Sigmoid colon (tissue), 7 donors: ENCODE measurements at places on chromosomes 4 and X. TPM values are rescaled to one million over a fixed set of nuclear protein-coding genes. Genes with fewer than 3 reads are reported as not detected.

DNA sequence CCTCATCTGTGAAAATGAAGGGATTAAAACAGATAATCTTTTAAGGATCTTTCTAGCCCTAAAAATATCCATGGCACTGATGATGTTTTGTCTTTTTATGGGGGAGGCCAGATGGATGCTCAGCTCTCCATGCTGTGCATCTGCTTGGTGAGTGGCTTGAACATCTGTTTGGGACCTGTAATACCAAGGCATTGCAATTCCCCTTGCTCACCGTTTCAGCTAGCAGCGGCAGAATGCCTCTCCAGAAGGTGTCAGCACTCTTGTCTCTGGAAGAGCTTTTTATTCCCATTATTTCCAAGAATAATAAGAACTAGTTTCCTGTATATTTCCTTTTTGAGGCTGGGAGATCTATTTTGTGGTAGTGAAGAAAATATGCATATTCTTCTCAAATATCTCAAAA lies 151.9 kb upstream of the ANK2 start:
- DNase-seq, result no peak

DNA sequence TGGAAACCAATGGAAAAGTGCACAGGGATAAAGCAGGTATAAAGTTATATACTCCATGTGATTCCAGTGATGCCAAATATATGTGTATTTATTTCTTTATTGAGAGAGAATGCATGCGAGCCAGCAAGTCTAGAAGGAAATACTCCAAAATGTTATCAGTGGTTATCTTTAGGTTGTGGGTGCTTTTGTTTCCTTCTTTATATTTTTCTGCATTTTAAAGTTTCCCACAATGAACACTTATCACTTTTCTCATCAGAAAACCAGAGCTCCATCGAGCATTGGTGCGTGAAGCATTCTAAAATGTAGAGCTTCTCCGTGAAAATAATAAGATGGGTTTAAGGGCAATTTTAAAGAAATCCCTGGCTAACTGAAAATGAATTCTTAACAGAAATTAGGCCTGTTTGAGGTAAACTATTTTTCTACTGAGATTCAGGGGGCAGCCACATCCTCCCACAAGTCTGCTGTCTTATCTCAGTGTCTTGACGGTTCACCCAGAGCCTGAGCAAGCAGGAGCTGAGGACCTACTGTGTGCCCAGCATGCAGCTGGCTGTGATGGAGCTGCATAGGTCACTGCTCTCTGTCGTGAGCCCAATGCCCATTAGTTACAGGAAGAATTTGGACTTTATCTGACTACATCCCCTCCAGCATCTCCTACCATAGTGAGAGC lies 18.7 kb upstream of the CD40LG start:
- no peak for DNase-seq

DNA sequence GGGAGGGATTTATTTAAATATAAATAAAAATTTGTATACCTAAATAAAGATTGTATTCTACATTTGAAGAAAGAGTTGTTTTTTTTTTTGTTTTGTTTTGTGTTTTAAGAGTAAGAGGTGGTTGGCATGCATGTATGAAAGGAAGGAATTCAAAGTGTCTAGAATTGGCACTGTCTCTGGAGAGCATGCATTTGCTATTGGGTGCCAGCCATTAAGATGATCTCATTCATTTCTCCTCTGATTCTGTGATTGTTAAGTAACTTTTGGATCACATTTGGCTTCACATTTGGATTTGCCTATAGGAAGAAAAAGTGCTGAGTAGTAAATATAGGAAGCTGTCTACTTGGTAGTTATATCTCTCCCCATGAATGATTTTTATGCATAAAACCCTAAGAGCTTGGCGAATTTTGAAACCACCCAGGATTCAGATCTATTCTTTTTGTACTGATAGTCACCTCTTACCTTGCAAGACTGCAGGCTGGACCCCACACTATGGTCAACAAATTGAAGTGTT lies 7.8 kb upstream of the BOD1L1 start:
- no peak for DNase-seq

DNA sequence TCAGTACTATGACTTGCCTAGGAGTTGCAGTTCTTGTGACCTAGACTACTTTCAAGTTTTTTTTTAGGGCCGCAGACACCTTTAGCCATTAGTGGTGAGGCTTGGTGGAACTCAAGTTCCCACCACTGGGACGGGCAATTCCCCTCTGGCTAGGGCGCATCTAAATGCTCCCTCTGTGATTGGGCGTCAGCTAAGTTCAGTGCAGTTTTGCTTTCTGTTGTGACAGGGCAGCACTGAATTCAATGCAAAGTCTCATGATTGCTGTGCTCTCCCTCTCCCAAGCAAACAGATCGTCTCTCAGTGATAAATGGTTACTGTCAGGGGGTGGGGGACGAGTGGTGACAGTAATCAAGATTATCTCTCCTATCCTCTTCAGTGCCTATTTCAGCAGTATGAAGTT lies 52.7 kb upstream of the FRMPD3 start:
- DNase-seq, result no peak

GRCh38 chr4:4791299-4792111 lies 68.0 kb upstream of the MSX1 start:
- no peak for DNase-seq

DNA sequence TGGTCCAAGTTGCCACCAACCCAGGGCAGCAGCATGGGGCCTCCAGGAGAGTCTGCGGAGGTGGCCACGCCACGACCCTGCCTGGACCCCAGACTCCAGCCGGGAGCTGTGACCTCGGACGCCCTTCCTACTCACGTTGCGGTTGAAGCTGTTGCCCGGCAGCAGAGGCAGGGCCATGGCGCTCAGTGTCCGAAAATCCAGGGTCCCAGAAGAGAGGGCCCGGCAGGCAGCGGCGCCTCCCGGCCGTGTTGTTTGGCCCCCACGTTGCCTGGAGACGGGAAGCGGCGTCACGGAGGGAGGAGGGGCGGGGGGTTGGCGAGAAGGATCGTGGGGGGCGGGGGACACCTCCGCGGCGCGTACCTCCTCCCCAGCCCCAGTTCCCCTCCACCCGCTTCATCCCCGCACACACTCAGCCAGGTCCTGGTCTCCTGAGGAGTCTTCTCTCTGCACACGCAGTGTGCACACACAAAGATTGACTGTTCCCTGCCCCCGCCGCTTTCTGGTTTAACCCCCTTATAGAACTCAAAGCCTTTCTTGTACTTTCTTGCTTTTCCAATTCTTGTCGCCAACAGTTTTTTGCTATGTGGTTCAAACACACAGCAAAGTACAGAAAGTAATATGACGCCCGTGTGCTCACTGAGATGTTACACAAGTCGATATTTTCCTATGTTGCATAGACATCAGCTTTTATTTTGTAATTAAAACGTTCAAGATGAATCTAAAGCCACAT lies at the start of gene EFHC2:
Gene EFHC2, minus strand, starts transcription at position 261 of the 730 bp plus-strand sequence. Its CDS starts 84 bp downstream, at position 177.
- DNase-seq, result peak; percentile 63

The RIPPLY1 gene
- total RNA-seq, result not detected

DNA sequence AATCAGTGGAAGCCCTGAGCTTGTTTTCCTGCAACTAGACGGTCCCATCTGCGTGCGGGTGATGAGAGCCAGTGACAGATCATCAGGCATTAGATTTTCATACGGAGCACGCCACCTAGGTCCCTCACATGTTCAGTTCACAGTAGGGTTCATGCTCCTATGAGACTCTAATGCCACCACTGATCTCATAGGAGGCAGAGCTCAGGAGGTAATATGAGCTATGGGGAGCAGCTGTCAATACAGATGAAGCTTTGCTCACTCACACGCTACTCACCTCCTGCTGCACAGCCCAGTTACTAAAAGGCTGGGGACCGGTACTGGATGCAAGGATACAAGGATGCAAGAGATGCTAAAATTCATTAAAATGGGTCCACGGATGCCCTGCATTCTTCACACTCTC lies 61.2 kb downstream of the DHRSX start:
- no peak for DNase-seq

GRCh38 chrX:103828529-103828928 lies 3.5 kb downstream of the RAB9B start:
- DNase-seq, result no peak

The EVC2 gene
- 14.7 TPM for total RNA-seq

DNA sequence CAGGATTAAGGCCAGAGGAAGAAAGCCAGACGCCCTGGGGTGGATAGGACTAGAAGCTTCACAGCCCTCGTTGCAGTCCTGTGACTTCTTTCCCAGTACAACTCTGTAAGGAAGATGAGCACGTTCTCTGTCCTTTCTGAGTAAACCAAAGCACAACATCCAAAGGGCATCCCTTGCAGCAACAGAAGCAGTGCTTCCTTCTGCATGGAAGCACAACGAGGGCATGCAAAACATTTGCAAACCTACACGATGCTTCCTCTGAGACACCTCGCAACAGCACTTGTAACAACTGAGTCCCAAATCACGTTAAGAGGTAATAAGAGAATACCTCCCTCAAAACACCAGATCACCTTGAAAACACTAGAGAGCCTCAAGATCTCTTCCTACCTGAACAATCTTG lies 335.7 kb upstream of the RASGEF1B start:
- DNase-seq, result no peak

The MAGEA6 gene
- total RNA-seq, result not detected

DNA sequence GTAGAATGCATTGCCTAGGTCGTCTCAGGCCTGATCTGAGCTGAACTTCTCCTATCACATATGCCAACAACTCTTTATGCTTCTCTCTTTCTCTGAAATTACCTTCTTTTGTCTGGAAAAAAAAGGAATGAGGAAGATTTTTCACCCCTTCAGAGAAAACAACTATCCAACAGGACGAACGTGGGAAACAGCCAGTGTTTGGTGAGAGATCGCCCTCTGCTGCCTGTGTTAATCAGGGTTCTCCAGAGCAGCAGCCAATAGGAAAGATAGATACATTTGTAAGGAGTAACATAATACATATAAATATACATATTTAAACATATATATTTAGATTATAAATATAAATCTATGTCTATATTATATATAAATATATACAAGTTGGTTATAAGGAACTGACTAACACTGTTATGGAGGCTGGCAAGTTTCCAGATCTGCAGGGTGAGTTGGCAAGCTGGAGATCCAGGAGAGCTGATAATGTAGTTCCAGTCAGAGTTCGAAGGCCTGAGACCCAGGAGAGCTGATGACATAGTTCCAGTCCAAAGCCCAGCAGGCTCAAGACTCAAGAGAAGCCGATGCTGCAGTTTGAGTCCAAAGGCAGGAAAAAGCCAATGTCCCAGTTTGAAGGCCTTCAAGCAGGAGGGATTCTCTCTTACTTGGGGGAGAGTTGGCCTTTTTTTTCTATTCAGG lies 13.3 kb downstream of the CETN2 start:
- DNase-seq, result no peak

- DNase-seq, result no peak
Observed at GRCh38 chr4:149211876-149212275, 603.8 kb downstream of the IQCM start.

The PDCL2 gene
- not detected for total RNA-seq

The FAM236D gene
- total RNA-seq, result not detected

GRCh38 chr4:183728223-183729068 lies 69.4 kb downstream of the TRAPPC11 start:
- no peak for DNase-seq

GRCh38 chr4:26496207-26496783 lies 6.0 kb upstream of the CCKAR start:
- DNase-seq, result no peak

DNA sequence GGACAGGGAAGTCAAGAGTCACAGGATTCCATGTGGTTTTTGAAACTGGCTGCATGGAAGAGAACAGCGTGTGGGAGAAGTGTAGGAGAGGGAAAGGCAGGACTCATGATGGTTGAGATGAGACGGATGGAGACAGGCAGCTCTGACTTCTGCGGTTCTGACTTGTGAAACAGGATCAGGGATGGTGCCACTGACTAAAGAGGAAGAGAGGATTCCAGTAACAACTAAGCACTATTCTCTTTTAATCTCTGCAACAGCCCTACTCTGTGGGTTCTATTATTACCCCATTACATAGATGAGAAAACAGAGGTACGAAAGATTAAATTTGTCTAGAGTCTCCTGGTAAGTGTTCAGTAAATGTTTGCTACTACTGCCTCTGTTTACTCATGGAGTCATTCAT lies 156.3 kb downstream of the CBR4 start:
- no peak for DNase-seq

GRCh38 chrX:105241056-105241455 lies 20.6 kb upstream of the TEX13A start:
- DNase-seq, result no peak

DNA sequence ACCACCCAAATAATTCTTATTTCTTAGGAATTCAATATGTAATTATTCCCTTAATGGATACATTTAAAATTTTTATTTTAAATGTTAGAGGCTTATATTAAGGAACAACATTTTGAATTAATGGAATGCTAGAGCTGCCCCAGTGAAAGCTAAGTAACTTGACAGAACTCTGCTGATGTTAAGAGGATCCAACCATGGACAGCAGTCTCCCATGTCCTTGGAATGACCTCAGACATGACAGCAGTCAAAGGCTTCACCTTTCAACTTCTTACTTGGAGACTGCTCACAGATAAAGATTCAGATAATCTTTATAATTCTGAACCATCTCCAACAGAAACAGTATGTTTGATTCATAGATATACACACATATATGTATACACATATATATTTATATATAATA lies 17.2 kb downstream of the PDLIM3 start:
- no peak for DNase-seq

DNA sequence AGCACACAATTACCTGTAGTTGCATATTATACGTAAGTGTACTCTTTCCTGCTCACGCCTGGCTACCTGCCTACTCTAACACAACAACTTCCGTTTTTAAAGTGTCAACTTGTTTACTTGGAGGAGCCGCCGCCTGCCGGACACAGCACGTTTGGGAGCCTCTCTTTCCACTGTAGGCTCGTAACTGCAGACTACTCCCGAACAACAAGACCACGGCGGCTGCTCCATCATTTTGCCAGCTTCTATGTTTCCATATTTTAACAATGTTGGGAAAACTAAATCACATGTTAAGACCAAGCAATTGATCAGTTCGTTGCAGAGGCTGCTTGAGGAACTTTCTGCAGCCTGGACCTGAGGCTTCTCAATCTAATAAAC lies 841 bp downstream of the MTNR1A start:
- no peak for DNase-seq

- no peak for DNase-seq
Observed at GRCh38 chrX:148271263-148271662, 229.2 kb upstream of the AFF2 start.

The IRS4 gene
- total RNA-seq, result not detected
